ENCODE measurements at places on chromosomes 3 and 15.

- no peak for DNase-seq
These were observed 32.0 kb downstream of the IQSEC1 start for GRCh38 chr3:13041113-13041776.

GRCh38 chr3:48411041-48411588 lies 18.8 kb downstream of the PLXNB1 start:
- DNase-seq: no peak

GRCh38 chr3:86388820-86389219 lies 602.1 kb downstream of the VGLL3 start:
- DNase-seq: no peak

DNA sequence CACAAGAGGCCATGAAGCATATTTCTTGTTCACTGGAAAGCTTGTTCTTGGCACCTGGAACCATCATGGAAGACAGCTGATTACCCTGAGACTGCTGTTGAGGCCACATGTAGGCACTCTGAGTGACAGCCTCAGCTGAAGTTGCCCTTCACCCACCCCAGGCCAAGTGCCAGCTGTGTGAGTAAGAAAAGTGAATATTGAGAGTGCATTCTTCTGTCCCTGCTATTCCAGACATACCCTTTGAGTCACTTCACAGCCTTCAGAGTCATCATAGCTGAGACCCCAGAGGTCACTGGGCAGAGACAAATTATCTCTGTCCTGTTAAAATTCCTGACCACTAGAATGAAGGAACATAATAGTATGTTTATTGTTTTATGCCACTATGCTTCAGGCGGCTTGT lies 79.6 kb downstream of the NFKBIZ start:
- no peak for DNase-seq

DNA sequence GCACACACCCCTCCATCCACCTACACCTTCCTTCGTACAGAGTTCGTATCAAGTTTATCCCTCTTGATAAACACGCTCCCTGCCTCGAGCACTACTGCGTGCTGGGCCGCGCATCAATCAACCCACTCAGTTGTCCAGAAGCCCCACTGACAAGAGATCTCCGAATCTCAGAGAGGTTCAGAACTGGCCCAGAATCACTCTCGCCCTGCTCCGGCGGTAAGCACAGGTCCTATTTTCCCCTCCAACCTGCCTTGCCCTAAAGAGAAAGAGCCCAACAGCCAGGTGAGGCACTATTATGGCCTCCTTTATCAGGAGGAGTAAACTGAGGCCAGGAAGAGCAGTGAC lies 494 bp upstream of the NISCH start:
- DNase-seq: no peak

DNA sequence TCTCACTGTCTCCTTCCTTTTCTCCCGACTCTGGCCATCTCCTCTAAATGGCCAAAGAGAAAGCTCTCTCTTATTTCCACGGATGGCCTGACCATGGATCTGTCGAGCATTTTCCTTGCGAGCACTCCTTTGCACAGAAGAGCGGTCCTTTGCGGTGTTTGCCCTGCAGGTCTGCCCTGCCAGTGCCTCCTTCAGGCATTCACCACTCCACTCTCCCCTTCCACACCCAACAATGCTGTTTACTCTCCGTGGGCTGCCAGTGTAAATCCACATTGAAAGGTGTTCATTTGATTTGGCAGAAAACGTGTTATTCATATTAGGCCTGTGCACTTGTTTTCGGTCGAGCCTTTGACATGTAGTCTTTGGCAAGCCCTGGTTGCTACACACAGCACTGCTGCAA lies 49.6 kb downstream of the CACNA2D3 start:
- no peak for DNase-seq

DNA sequence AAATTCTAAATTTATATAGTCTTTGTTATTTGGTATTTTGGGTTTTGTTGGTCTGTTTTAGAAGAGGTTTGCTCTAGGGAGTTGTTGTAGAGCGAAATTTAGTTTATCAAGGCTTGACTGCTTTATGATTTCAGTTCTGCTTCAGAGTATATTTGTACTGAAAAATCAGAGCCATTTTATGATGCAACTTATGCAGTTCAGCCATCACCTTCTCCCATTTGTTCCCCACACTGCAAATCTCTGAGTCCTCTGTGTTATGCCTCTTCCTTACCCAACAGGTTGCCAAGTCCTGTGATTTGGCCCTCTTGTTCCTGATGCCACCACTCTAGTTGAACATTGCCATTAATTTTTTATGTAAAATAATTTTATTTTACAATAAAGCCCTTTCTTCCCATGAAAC lies 140.4 kb downstream of the ZNF609 start:
- no peak for DNase-seq

DNA sequence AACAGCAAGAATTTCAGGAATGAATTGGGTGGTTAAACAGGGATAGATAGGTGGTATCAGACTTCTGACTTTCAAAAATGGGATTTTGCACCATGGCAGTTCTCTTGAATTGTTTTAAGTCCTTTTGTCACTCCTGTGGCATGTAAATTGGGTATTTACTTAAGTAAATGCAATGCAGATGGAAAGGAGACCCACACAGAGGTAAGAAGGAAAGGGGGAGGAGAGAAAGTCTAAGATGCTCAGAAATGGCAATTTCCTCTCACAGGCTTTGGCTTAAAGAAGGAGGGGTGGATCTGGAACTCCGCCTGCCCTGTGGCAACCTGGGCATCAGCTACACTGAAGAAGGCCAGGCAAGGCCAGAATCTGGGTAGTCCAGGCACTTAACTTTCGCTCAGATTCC lies 197.1 kb upstream of the UBE2E1 start:
- DNase-seq: no peak

GRCh38 chr3:99842826-99843589 lies 25.3 kb downstream of the CMSS1 start:
- peak; percentile 63 for DNase-seq

- peak; percentile 62 for DNase-seq
These were observed 23.7 kb downstream of the PDZRN3 start for GRCh38 chr3:73601011-73601410.

GRCh38 chr3:55629432-55629831 lies 142.3 kb upstream of the WNT5A start:
- DNase-seq: no peak

Measured in hindlimb muscle (tissue), 1 donor.